ENCODE measurements at places on chromosomes 12 and 14.
A peak's percentile ranks its signal among the peaks of the same experiment; 100 is the strongest.

DNA sequence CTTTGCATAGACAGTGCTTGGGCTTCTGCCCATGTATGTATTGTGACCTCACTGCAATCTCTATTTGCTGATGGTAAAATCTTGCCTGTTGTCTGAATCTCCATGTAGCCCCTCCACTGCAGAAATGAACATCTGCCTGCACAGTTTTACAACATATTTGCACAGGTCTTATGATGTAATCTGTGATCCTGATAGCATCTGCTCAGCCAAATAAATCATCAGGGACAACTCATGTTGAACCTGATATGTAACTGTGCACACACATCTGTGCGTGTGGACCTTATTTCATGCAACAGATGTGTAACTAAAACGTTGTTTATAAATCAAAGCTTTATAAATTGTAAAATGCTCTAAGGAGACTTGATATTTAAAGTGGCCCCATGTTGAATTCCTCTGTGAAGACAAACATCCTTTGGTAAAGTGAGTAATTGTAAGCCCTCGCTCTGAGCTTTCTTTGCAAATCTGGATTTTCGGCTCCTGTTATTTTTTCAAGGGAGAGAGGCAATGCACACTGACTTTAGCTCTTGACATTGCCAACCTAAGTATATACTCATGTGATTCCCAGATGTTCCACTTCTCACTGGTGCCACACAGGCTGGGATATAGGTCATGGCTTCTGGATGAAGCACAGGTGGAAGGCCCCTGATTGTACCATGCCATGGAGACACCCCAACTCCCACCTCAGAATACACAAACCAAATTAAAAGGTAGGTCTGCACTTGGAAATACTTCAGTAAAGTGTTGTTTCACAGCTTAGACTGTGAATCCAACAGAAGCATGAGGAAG, 371.3 kb downstream of the GRIN2B start:
- no peak for DNase-seq

- DNase-seq, result no peak
Observed at GRCh38 chr12:129776977-129777667, 126.7 kb downstream of the TMEM132D start.

- no peak for DNase-seq
Observed at GRCh38 chr14:53668897-53669296, 287.7 kb downstream of the BMP4 start.

DNA sequence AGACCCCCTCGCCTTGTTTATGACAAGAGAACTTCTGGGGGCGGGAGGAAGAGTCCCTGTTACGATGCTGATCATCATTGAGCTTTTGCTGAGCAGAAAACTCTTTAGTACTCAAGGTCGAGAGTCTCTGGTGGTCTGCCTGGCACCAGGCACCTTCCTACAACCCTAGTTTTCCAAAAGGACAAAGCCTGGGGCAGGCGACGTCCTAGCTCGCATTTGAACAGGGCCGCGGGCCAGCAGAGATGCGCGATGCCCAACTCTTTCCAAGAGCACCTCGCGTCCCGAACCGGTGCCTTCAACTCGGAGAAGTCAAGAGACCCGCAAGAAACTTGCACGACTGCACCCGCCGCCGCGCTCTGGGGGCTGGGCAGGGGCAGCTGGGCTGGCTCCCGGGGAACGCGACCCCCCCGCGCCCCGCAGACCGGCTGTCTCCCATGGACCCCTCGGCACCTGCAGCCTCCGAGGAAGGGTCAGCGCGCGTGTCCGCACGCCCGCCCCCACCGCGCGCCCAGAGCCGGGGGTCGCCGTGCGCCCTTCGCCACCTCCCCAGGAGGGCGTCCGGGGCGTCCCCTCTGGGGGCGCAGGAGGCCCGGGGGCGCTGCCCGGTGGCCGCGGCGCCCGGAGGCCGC, 377 bp upstream of the BCL7A start:
- DNase-seq, result peak; percentile 16

DNA sequence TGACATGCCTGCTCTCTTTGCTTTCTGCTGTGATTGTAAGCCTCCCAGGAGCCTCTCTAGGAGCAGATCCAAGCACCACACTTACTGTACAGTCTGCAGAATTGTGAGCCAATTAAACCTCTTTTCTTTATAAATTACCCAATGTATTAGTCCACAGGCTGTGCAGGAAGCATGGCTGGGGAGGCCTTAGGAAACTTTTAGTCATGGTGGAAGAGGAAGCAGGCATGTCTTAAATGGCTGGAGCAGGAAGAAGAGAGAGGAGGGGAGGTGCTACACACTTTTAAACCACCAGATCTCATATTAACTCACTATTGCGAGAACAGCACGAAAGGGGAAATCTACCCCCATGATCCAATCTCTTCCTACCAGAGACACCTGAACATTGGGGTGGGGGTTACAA, 108.9 kb downstream of the DERA start:
- no peak for DNase-seq

GRCh38 chr14:74194506-74195274, 44.6 kb upstream of the VSX2 start:
- no peak for DNase-seq

GRCh38 chr12:83434600-83434999, 747.9 kb downstream of the TMTC2 start:
- DNase-seq, result no peak
